Left lung (tissue), 14 donors: ENCODE measurements at places on chromosomes 7 and 10. TPM values are rescaled to one million over a fixed set of nuclear protein-coding genes. Genes with fewer than 3 reads are reported as not detected.

DNA sequence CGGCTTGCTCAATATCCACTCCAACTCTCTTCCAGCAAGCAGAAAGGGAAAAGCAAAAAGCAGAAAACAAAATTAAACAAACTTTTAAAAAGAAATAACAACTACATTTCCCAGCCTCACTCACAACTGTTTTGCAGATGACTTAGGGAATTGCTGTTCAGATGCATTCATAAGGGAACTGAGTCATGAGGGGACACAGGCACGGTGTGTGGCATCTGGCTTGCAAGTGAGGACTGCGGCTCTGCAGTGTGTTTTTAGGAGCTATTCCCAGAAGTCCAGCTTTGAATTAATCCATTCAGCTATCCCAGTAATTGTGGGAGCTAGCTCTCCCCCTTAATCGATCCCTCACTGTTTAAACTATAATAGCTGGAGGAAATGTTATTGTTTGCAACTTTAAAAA, 30.3 kb downstream of the PTN start:
- no peak overlapping the region for H3K4me3 ChIP-seq
- DNase-seq, result no peak
- H3K4me1 ChIP-seq, result no peaks in the 10 kb centered on the region
- no peak overlapping the region for H3K27ac ChIP-seq

GRCh38 chr10:5619362-5620211, 46.8 kb downstream of the ASB13 start:
- DNase-seq, result peak; percentile 38
- no peaks in the 10 kb centered on the region for H3K36me3 ChIP-seq
- H3K27ac ChIP-seq, result peak overlapping the region; percentile 48
- H3K27me3 ChIP-seq, result no peaks in the 10 kb centered on the region

DNA sequence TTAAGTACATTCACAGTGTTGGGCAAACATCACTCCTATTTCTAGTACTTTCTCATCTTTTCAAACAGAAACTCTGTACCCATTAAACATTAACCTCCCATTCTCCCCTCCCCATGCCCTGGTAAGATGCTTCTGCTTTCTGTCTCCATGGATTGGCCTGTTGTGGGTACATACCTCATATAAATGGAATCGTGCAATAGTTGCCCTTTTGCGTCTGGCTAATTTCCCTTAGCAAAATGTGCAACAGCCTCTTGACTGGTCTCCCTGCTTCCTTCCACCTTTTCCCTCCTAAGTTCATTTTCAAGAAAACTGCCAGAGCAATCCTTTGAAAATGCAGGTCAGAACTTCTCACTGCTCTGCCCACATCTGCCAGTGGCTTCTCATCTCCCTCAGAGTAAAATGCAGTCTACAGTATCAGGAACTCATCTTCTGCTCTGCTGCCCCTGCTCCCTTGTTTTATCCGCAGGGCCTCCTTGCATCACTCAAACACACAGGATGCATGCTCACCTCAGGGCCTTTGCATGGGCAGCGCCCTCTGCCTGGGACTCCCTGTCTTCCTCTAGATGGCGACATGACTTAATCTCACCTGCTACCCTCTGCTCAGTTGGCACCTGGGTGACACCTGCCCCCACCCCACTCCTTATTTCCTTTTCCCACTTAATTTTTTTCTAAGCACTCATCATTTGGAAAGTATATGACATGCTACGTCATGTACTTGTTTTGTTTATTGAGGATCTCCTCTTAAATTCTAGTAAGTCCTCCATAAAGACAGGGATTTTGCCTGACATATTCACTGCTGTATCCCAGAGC, 44.3 kb upstream of the ECHDC3 start:
- no peak overlapping the region for H3K27ac ChIP-seq
- no peaks in the 10 kb centered on the region for H3K36me3 ChIP-seq
- no peak overlapping the region for H3K4me3 ChIP-seq
- DNase-seq, result no peak

GRCh38 chr7:138542183-138542582, 82.1 kb downstream of the TRIM24 start:
- peaks cover 8% of the 10 kb centered on the region for H3K4me1 ChIP-seq
- no peak overlapping the region for H3K4me3 ChIP-seq
- H3K36me3 ChIP-seq, result no peaks in the 10 kb centered on the region
- H3K27me3 ChIP-seq, result no peaks in the 10 kb centered on the region
- H3K27ac ChIP-seq, result no peak overlapping the region

DNA sequence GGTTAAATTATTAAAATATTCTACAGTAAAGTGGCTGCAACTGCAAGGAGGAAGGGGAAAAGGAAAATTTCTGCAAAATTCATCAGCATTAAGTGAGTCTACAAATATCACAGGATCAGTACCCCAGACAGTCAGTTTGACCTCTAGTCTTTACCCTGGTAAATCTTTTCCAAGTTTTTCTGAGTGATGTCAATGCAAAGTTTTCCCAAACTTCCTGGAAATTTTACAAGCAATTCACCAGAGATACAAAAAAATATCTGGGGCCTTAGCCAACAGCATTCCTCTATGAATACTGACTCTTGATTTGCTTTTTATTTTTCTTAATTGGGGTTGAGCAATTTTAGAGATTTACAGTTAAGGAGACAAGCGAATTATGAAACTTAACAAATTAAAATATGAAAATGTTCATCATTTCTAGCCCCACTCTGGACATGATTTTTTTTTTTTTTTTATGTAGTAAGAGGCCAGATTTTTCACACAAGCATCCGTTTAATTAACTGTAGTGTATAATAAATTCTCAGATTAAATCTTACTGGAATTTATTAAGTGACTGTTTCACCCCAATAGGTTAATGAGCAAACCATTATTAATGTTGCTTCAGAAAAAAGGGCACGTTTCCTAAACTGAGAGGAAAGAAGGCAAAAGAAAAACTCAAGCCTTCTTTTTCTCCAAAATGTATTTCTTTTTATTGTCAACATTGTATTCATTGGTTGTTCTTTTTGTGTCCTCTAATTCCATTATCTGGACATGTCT, 539.5 kb upstream of the FZD8 start:
- H3K4me1 ChIP-seq, result no peaks in the 10 kb centered on the region
- H3K36me3 ChIP-seq, result no peaks in the 10 kb centered on the region
- no peak for DNase-seq
- no peaks in the 10 kb centered on the region for H3K27me3 ChIP-seq
- H3K27ac ChIP-seq, result no peak overlapping the region

DNA sequence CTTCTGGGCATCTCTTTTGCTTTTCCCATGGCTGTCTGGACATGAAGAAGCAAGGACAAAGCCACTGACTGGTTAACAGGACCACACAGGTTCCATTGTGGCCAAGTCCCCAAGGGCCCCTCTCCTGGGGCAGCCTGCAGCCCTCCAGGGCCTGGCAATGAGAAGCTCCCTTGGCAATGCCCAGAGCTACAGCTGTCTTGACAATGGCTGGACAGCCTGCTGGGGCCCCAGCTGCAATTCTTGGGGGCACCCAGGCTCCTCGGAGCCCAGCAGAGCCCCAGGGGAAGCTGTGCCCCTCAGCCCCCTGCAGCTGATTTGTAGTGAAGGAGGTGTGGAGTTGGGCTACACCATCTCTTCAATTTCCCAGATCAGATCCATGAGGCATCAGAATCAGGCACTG, 384.9 kb upstream of the PODXL start:
- H3K27me3 ChIP-seq, result peaks cover 41% of the 10 kb centered on the region
- H3K36me3 ChIP-seq, result no peaks in the 10 kb centered on the region
- no peak for DNase-seq
- H3K27ac ChIP-seq, result no peak overlapping the region

DNA sequence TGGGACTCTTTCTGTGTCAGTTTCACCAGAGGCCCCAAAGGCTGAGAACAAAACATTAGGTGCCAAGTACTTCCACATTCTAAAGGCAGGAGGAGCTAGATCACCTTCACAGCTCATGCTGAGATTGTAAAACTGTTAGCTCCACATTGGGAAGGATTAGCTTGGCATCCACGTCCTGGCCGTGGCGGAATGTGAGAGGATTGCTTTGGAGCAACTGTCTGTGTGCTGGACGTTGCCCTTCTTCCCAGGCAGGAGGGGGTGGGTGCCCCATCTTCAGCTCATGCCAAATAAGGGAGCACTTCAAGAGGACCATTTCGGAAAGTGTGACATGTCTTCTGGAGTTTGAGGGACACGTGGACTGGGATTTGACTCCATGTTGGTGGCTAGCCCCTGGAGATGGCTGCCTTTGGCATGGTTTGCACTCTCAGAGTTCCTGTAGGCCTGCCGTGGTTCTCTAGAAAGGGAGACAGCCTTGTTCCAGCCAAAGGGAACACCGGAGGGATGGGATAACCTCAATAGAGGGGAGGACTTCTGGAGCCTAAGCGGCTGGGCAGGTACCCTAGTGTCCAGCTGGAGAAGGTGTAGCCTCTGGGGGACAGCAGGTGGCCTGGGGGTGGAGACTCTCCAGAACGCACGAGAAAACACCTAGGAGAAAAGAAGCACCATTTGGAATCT, 19.9 kb upstream of the FMC1 start:
- no peak overlapping the region for H3K4me3 ChIP-seq
- no peak overlapping the region for H3K27ac ChIP-seq
- no peaks in the 10 kb centered on the region for H3K27me3 ChIP-seq
- DNase-seq, result no peak
- no peaks in the 10 kb centered on the region for H3K4me1 ChIP-seq

DNA sequence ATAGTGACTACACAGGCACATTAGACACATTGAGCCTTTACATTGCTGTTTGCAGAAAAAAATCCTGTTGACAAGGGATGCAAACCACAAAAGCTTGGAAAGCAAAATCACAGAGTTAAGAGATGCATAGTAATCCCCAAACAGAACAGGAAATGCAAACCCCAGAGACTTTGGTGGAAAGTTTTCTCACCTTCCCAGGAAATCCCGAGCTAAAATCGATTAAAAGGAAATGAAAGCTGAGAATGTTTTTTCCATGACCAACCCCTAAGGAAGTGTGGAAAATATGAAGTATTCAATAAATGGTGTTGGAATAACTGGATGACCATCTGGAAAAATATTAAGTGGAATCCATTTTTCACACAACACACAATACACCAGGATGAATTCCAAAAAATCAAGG, 598.7 kb downstream of the GRID1 start:
- no peaks in the 10 kb centered on the region for H3K27me3 ChIP-seq
- DNase-seq, result no peak
- no peaks in the 10 kb centered on the region for H3K36me3 ChIP-seq
- H3K4me1 ChIP-seq, result no peaks in the 10 kb centered on the region

DNA sequence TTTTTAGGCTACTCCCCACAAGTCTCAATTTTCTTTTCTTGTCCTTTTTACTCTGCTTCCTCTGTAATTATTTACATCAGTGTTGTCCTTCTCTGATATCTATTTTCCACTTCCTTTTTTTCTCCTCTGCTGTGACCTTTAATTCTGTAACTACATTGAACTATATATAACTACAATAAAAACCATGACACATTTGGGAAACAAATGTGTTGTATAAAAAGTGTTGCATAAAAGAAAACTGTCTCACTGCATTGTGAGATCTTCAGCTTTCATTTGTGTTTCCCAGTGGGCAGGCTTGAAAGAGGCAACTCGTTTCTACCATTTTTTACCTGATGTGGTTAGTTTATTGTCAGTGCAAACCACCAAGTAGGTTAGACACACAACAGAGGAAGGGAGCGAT, 483.9 kb upstream of the NRP1 start:
- no peak for DNase-seq
- H3K36me3 ChIP-seq, result no peaks in the 10 kb centered on the region
- H3K4me1 ChIP-seq, result no peaks in the 10 kb centered on the region
- H3K27ac ChIP-seq, result no peak overlapping the region

DNA sequence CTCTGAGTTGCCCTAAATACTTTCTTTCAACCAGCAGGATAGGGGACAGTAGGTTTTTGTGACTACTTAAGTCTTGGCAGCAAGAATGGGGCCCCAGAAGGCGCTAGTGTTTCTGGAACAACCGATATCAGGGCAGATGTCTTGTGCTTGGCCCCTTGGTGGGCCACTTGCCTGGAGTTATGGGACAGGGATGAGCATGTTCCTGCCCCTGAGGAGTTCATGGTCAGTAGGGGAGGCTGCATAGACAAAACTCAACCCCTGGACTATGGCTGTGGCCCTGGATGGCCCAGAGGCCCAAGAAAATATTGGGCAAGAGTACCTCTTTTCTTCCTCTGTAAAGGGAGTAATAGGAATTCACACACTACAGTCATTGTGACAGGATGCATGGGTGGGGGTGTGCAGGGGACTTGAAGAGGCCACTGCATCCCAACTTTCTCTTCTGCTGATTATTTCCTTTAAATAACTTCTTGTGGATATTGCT, 57.7 kb upstream of the IGFBP3 start:
- H3K27ac ChIP-seq, result peak overlapping the region; percentile 90
- no peak overlapping the region for H3K4me3 ChIP-seq
- no peak for DNase-seq
- no peaks in the 10 kb centered on the region for H3K36me3 ChIP-seq
- no peaks in the 10 kb centered on the region for H3K27me3 ChIP-seq

- no peaks in the 10 kb centered on the region for H3K27me3 ChIP-seq
- no peaks in the 10 kb centered on the region for H3K36me3 ChIP-seq
- DNase-seq, result no peak
These were observed 14.9 kb downstream of the DYDC2 start for GRCh38 chr10:80371467-80371866.

DNA sequence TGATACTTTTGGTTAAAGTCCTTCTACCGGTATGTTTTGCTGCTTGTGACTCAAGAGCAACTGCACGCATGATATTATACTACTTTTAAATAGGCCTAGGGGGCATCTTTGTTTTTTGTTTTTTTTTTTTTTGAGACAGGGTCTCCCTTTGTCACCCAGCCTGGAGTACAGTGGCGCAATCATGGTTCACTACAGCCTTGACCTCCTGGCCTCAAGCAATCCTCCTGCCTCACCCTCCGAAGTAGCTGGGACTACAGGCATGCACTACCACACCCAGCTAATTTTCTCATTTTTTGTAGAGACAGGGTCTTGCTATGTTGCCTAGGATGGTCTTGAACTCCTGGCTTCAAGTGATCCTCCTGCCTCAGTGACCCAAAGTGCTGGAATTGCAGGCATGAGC, 80.2 kb downstream of the ZMYND11 start:
- H3K27ac ChIP-seq, result no peak overlapping the region
- no peaks in the 10 kb centered on the region for H3K27me3 ChIP-seq
- no peaks in the 10 kb centered on the region for H3K4me1 ChIP-seq
- no peak overlapping the region for H3K4me3 ChIP-seq
- peaks cover 5% of the 10 kb centered on the region for H3K36me3 ChIP-seq
- DNase-seq, result no peak

DNA sequence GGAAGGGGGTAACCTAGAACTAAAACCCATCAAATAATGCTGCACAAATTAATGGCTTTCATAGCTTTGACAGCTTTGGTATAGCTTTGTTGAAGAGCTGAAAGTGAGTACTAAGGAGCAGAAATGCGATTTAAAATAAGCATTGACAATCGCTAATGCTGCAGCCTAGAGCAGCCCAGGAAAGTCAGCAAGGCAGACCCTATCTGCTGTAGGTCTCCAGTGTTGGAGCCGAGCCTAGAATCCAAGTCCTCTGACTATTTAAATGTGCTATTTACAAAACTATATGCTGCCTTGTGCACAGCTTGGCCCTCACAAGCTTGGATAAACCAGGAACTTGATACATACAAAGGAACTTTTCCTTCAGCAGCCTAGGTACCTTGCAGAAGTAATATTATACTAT, 64.9 kb upstream of the ASAH2 start:
- H3K4me1 ChIP-seq, result no peaks in the 10 kb centered on the region
- DNase-seq, result no peak
- peaks cover 3% of the 10 kb centered on the region for H3K36me3 ChIP-seq
- H3K4me3 ChIP-seq, result no peak overlapping the region

Gene CC2D2B
- 0.79 TPM for total RNA-seq

Gene CAMK1D
- total RNA-seq, result 6.2 TPM

Gene ZNF365
- total RNA-seq, result 2.9 TPM

Gene ITIH5
- 7.0 TPM for total RNA-seq

Gene CADPS2
- 57.5 TPM for total RNA-seq

Gene CPN1
- not detected for total RNA-seq

Gene CLCN1
- total RNA-seq, result 0.08 TPM

Gene SPDYE2
- not detected for total RNA-seq

Gene TMEM196
- total RNA-seq, result not detected

Gene ADO
- 19.3 TPM for total RNA-seq
